ENCODE measurements at places on chromosomes 1 and 21.

DNA sequence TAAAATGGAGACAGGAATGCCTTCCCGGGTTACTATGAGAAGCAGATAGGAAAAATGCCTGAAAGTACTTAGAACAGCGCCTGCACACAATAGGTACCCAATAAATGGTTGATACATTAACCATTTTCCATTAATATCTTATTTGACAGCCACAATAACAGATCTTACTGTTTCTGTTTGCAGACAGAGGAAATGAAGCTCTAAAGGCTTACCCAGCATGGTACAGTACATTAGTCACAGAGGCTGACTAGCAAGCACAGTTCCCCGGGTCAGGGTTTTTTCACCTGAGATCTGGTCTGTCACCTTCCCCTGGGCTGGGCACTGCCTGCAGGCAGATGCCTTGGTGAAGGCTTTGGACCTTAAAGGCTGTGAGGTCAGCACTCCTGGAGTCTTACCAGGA is 2.9 kb downstream of the TRIM63 start:
- no peak for DNase-seq

DNA sequence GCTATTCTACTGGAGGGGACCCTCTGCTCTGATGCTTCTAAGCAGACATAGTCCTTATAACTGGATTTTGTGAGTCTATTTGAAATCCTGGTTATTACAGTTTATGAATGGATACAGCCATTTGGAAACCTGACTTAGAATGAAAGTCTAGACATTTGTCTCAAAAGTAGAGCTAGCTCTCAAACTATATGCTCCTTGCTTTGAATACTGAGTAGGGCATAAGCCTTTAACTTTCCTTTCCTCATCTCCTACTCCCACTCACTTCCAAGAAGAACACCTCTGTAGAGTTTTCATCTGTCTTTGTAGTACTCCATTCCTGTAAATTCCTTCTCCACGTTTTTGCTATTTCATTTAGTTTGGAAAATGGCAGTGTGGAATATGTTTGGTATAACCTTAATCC is 9.0 kb upstream of the ARID1A start:
- no peak for DNase-seq

GRCh38 chr1:239856067-239856466 is 235.6 kb upstream of the FMN2 start:
- DNase-seq = no peak

DNA sequence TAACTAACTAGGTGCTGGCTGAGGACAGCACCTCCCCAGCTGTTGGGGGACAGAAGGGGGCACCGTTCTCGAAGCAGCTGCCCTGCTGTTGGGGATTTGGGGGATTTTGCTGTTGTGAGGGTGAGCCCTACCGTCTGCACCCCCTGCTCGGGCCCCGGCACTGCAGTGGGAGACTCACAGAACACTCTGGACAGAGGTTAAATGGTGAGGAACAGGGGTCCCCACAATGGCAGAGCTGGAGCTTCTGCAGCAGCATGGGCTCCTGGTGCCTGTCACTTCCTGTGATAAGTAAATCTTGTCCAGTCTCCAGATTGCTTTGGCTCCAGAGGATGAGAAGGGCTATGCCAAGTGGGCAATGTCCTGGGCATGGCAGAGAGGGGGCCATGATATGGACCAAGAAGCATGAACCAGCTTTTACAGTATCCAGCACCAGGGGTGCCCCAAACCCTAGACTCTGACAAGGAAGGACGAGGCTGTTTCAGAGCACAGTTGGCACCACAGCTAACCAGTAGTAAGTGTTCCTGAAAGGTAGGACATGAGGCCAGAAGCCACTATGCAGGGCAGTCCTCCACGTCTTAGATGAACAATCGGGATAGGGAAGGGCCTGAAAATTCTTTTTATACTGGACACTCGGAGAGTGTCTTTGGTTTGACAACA is 365.1 kb upstream of the VAMP3 start:
- no peak for DNase-seq

DNA sequence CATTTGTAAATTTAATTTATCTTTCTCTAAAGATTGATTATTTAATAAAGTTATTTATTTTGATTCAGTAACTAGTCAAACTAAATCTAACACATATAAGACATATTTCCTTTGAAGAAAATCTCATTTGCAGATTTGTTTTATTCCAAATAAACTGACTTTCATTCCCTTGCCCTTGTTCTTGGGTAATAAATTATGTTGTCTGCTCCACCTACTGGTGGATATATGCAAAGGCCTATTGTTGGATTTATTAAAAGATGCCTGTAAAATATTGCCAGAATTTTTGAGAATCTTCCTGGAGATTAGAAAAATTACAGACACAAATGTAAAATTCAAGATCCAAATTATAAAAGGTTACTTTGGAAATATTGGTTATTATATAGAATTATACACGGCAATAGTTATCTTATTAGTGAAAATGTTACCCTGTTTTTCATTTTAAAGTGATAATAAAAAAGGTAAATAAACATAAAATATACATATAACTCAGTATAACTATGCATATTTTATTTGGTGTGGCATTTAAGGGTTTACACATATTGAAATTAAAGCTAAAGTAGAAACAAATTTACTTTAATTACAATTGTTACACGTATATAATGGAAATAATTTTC is 116.1 kb downstream of the SPATA17 start:
- DNase-seq = no peak

- DNase-seq = no peak
These were observed 92.6 kb downstream of the ZNF281 start for GRCh38 chr1:200317236-200317635.

GRCh38 chr21:16330082-16330907 is 600.5 kb downstream of the USP25 start:
- no peak for DNase-seq

GRCh38 chr1:231612393-231613089 is 14.0 kb upstream of the DISC1 start:
- peak; percentile 44 for DNase-seq

DNA sequence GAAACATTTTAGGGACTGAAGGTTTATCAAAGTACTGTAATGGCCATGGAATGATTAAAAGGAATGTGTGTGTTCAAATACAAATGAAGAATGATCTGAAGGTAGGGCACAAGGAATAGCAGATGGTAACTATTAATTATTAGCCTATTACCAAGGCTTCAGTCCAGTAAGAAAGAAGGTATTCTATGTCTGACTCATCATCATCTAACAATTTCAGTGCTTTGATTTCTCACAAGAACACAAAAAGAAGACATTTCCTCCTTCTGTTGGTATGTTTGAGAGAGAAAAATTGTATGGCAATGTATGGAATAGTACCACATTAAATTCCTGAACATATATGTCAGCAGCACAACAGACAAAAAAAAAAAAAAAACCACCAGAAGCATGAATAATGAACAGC is 57.5 kb downstream of the TYW3 start:
- no peak for DNase-seq
